Breast epithelium (tissue), 4 donors: ENCODE measurements at places on chromosomes 12 and 14.
A peak's percentile ranks its signal among the peaks of the same experiment; 100 is the strongest.

DNA sequence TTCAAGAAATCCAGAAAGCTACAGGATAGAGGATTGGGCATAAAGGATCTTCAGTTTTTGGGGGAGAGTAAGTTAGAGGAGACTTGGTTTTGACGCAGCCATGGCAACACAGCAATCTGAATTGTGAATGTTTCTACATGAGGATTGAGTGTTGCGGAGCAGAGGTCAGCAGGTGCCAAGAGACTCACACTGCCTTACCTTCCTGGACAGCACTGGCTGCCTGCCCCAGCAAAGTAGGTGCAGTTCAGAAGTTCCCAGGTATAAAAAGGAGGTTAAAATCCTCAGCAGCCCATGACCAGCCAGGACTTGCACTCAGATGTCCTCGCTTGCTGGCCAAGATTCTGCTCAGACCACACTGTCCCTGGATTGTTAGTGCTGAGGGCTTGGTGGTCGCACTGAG, 371.1 kb downstream of the DPF3 start:
- DNase-seq = no peak

DNA sequence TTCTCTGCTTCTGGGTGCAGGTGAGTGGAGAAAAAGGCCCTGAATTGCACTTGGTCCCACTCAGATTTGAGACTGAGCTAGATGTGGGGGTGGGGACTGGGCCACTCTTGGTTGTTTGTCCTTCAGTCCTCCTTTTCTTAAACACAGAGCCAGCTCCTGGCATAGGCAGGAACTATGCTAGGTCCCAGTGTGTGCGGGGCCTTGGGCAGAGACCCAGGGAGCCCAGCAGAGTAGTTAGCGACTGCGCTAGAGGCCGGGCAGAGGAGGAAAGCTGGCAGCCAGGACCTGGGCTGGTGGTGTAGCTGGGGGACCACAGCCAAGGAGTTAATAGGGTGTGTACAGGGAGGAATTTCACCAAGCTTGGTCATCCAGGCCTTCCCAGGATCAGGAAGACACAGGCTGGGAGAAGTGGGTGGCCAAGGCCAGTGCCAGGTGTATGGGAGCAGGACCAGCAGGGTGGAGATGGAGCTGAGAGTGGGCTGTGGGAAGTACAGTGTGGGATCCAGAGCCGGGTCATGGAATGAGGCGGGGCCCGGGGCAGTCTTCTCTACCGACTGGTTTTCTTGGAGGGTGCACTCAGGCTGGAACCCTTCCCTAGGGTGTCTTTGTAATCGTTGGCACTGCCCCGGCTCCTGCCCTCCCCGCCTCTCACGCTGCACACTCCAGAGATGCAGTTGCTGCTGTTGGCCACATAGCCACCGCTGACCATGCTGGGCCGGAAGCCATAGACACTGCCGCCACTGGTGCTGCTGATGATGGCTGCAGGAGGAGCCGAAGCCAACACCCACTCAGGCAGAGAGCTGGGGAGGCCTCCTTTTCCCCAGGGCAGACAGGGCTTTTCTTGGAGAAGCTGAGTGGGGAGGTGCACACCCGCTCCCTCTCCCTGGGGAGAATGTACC, 8.7 kb downstream of the KRT71 start:
- no peak for DNase-seq

- no peak for DNase-seq
Measured at GRCh38 chr14:102897299-102898027, 25.0 kb upstream of the AMN start.

- no peak for DNase-seq
Measured at GRCh38 chr14:58107947-58108552, 44.0 kb downstream of the ARMH4 start.

DNA sequence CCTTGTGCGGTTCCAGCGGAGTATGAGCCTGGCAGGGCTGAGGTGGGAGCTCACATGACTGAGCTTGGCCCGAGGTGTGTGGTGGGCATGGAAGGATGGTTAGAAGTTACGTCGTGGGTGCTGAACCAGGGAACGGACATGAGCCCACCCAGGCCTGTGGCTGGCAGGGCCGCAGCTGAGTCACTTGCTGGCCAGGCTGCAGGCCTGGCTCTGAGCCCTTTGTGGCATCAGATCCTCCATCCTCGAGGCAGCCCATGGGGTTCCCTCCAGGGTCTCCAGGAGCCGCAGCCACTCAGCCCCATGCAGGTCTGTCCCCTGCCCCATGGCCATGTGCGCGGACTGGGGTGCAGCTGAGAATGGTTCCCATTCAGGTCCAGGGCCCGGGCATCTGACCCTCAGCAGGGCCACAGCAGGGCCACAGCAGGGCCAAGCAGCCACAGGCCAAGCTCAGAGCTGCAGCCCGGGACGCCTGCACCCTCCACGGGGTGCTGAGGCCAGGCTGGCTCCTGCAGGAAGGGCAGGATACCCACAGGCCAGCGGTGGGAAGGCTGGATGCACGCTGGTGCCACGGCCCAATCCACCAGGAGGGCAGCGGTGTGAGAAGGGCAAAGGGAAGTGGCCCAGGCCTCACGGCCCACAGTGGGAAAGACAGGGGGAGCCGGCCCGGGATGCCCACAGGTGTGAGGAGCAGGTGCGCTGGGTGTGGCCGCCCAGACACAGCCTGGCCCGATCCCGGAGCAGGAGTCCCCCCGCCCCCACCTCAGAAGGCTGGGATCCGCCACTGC, 26.3 kb upstream of the ULK1 start:
- DNase-seq = no peak

DNA sequence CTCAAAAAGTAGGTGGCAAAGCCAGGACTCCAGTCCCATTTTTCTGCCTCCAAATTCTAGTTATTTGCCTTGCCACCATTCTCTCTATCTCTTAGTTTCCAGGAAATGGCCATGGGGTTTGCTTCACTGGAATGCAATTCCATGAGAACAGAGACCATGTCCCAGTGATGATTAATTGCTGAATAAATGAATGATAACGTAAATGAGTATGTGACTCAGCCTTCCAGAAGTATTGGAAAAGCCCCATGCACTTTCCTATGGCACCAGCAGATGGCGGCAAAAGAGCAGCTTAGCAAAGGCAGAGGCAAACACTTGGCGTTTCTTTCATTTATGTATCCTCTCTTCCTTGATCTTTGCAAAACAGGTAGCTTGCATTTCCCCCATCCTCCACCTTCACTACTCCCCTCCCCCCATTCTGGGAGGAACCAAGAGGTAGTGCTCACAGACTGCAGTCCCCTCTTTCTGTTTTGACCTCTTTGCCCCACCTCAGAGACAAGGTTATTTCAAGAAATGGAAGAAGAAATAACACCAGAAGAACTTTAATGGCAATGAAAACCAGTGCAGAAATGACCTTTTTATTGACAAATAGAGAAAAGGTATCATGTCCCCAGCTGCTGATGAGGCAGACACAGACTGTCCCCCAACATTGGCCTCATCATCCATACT, 21.3 kb downstream of the TBX3 start:
- DNase-seq = peak; percentile 92

DNA sequence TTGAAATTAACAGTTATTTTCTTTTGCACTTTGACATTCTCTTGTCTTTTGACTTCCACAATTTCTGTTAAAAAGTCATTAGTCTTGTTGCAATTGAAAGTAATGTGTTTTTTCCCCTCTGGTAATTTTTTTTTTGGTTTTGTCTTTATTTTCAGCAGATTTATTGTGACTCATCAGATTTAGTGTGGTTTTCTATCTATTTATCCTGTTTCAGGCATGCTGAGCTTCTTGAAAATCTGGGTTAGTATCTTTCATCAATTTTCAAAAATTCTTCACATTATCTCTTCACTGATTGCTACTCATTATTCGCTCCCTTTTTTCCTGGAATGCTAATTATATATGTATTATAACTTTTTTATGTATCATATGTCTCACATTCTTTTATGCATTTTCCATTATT, 15.3 kb upstream of the NTF3 start:
- no peak for DNase-seq

GRCh38 chr12:2432856-2433255, 361.9 kb upstream of the FKBP4 start:
- no peak for DNase-seq

GRCh38 chr12:122985338-122986257, 5.1 kb downstream of the ARL6IP4 start:
- no peak for DNase-seq

- DNase-seq = peak; percentile 40
Measured at GRCh38 chr14:55699131-55700057, 119.4 kb downstream of the KTN1 start.

GRCh38 chr12:103877934-103878510, 37.0 kb upstream of the NT5DC3 start:
- no peak for DNase-seq

- no peak for DNase-seq
Measured at GRCh38 chr12:74031045-74031444, 506.6 kb upstream of the ATXN7L3B start.

DNA sequence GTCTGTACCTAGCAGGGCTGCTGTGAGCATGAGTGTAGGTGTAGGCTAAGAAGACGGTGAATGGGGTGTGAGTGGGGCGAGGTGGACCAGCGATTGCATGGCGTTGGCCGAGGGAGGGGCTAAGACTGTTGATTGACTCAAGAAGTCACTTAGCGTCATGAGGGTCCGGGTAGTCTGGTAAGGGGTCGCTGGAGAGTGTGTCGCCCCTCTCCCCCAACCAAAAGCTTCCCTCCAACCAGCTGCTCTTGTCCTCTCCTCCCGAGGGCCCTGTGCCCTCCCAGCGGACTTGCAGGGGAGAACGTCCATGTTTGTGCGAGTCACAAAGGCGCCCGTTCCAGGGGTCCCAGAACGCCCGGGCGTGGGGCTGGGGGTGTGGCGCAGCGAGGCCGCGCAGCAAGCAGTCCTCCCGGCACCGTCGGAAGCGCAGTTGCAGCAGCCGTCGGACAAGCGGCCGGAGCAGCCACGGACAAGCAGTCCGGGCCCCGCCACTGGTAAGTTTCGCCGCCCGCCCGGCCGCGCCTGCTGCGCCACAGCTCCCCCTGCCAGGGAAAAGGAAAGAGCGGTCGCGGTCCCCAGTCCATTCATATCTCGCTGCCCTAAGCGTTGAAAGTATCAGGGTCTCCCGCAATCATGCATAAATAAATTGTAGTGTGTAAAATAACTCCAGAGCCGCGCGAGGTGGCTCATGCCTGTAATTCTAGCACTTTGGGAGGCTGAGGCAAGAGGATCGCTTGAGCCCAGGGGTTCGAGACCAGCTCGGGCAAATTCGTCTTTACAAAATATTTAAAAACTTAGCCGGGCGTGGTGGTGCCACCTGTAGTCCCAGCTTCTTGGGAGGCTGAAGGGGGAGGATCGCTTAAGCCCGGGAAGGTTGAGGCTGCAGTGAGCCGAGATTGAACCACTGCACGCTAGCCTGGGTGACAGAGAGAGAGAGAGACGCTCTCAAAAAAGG, at the start of gene CCDC63:
Gene CCDC63, plus strand, starts transcription at position 373 of the 952 bp plus-strand sequence. CDS start 5,968 bp downstream, outside the sequence.
- DNase-seq = peak; percentile 57

DNA sequence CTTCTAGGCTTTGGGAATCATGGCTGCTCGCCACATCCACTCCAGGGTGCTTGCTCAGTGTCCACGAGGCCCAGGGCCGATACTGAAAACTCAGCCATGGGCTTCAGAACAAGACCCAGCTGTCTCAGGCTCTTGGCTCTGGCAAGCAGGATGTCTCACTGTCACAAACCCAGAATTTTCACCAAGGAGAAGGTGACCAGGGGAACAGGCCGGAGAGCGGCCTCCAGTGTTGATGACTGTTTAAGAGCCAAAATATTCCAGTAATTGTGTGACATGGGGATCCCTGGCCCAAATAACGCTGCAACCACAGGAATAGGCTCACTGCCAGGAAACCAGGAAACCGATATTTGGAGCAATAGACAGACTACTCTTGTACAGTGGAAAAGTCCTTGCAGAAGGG, 9.8 kb upstream of the SERPINA5 start:
- peak; percentile 30 for DNase-seq

DNA sequence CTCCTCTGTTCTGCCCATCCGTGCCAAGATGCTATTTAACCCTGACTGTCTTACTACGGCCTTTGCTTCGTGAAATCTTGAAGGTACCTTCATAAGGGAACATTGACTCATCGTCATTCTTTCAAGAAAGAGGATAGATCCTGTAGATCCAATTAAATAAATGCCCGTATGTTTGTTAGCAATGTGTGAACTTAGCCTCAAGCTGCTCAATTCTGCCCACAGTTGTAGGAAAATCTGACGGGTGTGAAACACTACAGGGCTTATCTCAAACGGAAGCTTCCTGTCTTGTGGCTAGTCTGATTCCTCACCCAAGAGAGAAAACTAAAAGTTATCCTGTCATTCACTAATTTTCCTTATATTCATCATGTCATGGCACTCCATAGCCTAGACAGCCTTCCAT, 168.0 kb upstream of the TBX3 start:
- DNase-seq = no peak

GRCh38 chr12:56110571-56110970, 5.9 kb upstream of the RPL41 start:
- no peak for DNase-seq

GRCh38 chr14:95608637-95609235, 73.9 kb downstream of the GLRX5 start:
- no peak for DNase-seq

GRCh38 chr14:90341784-90342183, 10.0 kb upstream of the NRDE2 start:
- DNase-seq = no peak

DNA sequence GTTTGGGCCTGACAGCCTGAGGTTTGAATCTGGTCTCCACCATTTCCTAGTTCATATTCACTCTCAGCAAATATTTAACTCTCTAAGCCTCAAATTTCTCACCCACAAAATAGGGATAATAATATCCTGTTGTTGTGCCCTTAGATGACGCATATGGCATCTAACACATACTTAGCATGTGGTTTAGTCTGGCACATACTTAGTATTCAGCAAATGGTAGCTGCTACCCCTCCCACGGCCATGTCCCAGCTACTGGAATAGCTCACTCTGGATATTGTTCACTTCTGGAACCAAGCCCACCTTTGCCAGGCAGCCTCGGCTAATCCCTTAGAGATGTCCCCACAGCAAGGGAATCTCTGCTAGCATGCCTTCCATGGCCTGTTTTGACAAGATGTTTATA, 53.3 kb downstream of the BICD1 start:
- DNase-seq = no peak

- no peak for DNase-seq
Measured at GRCh38 chr12:116397148-116397547, 119.7 kb upstream of the MED13L start.
